Hippocampal formation (tissue), 2 donors: ENCODE measurements at places on chromosomes 11 and 22.

DNA sequence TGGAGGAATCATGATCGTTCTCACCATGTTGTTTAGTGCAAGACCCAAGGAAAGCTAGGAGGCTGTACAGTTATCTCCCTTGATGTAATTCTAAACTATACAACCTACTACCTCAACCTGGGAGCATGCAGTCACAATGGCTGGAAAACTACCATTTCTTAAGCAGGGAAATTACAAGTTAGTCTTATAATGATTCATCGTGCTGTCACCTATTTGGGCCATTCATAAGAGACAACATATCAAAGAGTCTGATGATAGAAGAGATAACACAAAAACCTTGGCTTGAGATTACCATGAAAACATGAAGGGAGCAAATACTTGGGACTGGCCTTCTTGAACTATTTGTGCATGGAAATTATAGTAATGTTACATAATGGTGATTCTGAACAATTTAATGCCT is 30.5 kb upstream of the BLID start:
- no peak for DNase-seq

DNA sequence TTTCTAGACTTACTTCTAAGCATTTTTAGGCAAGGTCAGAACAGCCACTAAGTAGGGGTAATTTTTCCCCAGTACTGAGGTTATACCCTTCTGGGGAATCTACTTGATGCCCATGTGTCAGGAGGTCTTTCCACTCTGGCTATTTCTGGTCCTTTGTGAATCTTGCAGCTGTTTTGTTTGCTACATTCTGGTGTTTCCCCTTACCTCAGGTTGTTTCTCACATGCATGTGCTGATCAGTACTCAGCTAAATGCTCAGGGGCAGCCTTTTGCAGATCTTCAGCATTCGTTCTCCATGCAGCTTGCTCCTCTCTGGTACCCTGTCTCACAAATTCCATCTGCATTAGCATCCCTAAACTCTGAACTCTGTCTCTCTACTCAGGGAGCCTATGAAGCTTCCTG is 303.6 kb downstream of the SOX6 start:
- no peak for DNase-seq

DNA sequence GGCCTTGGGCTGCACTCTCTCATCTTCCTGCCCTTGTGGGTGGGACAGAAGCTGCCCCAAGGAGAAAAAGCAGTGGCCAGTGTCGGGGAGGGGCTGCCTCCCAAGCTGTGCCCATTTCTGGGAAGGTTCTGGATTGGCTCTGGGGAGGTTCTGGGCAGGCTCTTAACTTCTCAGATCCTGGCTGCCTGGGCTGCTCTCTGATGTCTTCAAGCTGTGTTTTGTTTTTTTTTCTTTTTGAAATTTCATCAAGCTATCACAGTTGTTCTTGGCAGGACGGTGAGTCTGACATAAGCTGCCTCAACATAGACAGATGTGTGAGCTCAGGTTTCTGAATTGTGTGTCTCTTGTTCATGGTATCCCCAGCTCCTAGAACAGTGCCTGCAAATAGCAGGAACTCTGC is 1032.0 kb downstream of the BRD1 start:
- DNase-seq = no peak

DNA sequence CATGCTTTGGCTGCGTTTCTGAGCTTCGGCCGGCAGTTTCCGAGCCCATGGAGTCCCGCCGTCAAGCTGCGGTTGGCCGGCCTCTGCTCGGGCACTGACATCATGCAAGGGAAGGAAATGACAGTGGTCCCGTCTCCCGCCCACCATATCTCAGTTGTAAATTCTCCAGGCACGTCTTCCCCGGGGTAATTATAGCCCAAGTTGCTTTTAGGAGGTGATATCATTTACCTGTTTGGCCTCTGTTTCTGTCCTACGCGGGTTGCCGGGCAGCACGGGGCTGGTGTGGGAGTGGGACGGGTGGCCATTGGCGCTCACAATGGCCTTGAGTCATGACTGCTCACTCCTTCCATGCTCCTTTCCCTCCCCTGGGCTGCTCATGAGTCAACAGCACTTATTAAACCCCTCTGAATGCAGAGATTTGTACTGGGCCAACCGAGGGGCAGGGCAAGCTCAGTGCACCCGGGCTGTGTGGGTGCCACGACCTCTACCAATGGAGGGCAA is 4.2 kb upstream of the ANO1 start:
- DNase-seq = no peak

DNA sequence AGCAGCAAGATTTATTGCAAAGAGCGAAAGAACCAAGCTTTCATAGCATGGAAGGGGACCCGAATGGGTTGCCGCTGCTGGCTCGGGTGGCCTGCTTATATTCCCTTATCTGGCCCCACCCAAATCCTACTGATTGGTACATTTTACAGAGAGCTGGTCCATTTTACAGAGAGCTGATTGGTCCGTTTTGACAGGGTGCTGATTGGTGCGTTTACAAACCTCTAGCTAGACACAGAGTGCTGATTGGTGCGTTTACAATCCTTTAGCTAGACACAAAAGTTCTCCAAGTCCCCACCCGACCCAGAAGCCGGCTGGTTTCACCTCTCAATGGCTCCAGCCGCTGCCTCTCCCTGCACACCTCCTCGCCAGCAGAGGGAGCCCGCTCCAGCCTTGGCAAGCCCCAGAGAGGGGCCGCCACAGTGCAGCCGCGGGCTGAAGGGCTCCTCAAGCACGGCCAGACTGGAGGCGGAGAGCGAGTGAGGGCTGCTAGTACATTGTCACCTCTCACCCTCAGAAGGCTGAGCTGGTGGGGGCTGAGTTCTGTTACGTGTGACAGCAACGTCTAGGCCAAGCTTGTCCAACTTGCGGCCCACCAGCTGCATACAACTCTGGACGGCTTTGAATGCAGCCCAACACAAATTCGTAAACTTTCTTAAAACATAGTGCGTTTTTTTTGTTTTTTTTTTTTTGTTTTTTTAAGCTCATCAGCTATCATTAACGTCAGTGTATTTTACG is 8.7 kb downstream of the PTH start:
- DNase-seq = peak; percentile 12

DNA sequence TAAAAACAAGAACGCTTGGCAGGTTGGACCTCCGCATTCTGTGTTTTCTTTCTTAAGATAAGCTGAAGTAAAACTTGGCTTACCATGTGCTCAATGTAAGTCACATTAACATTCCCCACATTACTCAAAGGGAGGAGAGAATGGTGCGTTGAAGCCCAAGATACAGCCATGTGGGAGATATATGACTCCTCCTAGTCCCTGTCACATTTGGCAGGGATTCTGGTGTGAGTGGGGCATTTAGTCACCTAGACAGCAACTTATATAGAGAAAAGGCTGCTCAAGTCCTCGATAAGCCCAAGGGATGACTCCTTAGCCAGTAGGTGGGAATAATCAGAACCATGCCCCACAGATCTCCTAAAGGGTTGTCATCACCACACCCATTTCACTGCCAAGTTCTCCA is 4.6 kb downstream of the PRSS23 start:
- no peak for DNase-seq

DNA sequence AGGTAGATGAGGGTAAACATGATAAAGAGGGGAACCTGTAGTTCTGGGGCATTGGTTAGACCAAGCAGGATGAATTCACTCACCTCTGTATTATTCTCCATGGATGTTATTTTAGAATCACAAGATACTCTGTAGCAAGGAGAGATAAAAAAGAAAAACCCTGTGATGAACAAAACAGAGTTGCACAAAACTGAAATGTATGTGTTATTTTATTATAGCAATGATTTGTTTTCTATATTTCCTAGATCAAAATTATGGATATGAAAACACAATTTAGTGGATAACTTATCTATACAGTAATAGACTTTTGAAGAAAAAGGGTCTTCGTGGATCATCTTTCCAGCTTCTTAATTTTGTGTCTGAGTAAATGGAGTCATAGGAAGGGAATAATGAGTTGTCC is at the start of gene OR5B17:
Gene OR5B17, minus strand, starts transcription at position 101 of the 400 bp plus-strand sequence. Its CDS starts 0 bp downstream, at position 101.
- no peak for DNase-seq

DNA sequence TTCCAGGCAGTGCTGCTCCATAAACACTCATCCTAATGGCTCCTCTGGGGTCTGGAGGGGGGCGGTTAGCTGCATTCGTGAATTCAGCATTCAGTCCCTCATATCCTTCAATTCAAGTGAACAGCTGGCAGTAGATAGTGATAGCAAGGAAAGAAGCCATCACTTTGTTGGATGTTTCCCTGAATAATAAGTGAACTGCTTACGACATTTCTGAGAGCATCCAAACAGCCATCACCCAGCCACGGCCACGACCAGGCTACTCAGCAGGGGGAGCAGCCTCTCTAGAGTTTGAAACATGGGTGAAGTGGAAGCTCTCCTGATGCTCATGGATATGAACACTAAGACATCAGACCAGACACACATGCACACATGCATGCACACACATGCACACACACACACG is 163.6 kb downstream of the NTM start:
- DNase-seq = peak; percentile 69

DNA sequence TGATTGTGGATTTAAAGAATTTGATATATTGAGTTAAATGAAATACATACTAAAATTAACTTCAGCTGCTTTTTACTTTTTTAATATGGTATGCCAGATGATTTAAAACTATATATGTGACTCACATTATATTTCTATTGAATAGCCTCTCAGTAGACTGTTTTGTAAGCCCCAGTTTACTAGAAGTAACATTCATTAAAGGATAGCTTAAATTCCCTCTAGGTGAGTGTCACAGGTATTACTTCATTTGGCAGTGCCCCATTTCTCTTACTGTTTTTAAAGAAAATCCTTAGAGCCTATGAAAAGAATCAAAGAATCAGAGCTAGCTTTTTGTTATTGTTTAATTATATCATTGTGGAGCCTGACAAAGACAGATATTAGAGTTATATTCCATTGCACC is 48.6 kb downstream of the ZC3H12C start:
- no peak for DNase-seq

GRCh38 chr22:48423481-48423911 is 1404.2 kb downstream of the BRD1 start:
- no peak for DNase-seq

DNA sequence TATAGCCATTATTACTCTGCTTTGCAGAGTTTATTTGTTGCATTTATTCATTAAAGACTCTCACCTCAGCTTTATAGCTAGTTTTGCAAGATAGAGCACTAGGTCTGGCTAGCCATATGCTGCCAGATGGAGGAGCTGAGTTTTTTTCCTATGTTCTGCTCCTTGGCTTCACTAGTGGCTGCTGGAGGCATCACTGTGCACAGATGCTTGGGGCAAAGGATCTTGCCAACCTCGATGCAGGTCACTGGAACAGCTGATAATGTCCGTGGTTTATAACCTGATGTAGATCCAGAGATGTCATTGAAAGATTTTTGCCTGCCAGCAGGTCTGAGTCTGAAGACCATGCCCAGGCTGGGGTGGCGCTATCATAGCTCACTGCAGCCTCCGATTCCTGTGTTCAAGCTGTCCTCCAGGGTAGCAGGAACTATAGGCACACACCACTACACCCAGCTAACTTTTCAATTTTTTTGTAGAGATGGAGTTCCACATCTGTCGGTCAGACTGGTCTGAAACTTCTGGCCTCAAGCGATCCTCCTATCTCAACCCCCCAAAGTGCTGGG is 63.2 kb downstream of the PACS1 start:
- DNase-seq = no peak

DNA sequence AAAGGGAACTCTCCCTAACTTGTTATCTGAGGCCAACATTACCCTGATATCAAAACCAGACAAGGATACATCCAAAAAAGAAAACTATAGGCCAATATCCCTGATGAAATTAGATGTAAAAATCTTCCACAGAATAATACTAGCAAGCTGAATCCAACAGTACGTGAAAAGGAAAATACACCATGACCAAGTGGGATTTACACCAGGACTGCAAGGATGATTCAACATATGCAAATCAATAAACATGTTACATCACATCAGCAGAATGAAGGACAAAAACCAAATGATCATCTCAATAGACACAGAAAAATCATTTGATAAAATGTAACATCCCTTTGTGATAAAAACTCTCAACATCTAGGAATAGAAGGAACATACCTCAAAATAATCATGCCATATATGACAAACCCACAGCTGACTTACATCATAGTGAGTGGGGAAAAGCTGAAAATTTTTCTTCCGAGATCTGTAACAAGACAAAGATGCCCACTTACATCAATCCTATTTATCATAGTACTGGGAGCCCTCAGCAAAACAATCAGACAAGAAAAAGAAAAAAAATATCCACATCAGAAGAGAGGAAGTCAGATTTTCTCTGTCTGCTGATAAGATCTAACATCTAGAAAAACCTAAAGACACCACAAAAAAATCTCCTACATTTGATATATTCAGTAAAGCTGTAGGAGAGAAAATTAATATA is 703.3 kb upstream of the ANO5 start:
- no peak for DNase-seq

GRCh38 chr22:34055525-34056200 is 135.4 kb upstream of the LARGE1 start:
- DNase-seq = no peak

DNA sequence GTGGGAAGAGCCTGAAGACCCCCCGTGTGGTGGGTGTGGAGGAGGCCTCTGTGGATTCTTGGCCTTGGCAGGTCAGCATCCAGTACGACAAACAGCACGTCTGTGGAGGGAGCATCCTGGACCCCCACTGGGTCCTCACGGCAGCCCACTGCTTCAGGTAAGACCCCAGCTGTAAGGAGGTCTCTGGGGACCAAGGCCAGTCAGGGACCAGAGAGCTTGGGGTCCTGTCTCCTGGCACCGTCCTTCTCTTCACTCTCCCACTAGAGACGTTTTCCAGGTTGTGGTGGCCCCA is 24.9 kb upstream of the SMIM35 start:
- no peak for DNase-seq

GRCh38 chr11:46363031-46363407 is 15.8 kb downstream of the DGKZ start:
- peak; percentile 53 for DNase-seq

GRCh38 chr11:104222464-104222863 is 58.5 kb upstream of the PDGFD start:
- DNase-seq = no peak

- DNase-seq = no peak
Observed at GRCh38 chr22:47423266-47423665, 660.8 kb downstream of the TBC1D22A start.

DNA sequence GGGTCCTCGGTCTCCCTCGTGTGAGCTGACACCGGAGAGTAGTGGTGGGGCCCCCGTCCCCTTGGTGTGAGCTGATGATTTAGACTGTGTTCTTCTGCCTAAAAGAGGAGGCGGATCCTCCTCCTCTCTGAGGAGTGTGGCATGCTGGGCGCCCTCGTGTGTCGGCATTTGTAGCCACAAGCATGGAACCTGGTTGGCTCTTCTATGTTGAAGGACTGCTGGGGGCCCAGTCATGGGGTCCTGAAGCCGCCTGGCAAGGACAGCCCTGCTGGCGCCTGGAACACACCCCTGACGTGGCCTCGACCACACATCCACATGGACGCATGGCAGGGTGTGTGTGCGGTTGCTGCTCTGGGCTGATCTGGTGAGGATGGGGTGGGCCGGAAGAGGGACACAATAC is 50.2 kb downstream of the AP2A2 start:
- no peak for DNase-seq
